RKO (cell line): ENCODE measurements at places on chromosomes 13 and 19.
A peak's percentile ranks its signal among the peaks of the same experiment; 100 is the strongest.

DNA sequence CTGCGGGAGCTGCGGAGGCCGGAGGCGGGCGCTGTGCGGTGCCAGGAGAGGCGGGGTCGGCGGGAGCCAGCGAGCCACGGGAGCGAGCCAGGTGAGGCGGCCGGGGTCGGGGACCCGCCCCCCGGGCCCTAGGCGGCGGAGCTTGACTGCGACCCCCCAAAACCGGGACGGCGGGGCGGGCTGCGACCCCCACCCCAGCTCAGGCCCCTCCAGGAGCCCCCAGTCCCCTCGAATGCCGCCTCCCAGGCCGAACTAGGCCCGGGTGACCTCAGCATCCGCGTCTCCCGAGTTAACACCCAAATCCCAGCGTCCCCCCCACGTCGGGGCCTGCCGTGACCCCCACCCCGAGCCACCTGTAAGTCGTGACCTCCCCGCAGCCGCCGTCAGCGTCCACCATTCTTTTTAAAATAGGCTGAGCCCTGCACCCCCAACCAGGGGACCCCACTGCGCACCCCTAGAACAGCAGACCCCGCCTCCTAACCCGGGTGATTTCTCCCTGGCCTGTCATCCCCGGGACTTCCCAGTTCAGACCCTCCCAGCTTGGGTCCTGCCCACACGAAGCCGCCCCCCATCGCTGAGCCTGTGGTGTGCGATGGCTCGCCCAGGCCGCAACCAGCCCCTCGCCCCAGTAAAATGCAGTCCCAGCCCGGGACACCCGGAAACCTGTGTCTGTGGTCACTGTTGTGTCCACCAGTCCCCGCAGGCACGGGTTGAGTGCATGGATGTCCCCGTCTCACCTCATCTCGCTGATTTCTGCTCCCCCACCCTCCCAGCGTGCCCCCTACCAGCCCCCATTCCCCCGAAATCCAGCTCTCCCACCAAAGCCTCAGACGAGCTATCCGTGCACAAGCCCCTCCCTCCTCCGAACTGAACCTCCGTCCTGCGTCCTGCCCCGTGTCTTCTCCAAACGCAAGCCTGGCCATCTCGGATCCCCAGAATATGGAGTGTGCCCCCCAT lies 551 bp downstream of the FZR1 start:
- no peak for DNase-seq

DNA sequence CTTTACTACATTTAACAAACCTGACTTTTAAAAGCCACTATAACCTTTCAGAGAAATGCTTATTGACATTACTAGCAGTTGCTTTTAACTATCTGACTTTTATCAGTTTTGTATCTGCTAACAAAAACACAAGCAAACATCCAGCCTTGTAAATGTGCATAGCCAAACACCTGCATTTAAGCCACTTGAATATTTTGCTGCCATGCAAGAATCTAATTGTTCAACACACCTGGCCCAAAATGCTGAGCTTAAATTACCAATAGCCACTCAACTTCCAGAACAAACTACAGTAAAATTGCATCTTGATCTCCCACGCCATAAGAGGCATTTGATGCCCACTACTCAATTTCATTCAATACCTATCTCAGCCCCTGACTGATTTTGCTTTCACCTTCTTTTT lies 9.3 kb downstream of the ZIC5 start:
- no peak for DNase-seq

GRCh38 chr13:109428146-109428545 lies 358.2 kb downstream of the IRS2 start:
- DNase-seq: no peak

DNA sequence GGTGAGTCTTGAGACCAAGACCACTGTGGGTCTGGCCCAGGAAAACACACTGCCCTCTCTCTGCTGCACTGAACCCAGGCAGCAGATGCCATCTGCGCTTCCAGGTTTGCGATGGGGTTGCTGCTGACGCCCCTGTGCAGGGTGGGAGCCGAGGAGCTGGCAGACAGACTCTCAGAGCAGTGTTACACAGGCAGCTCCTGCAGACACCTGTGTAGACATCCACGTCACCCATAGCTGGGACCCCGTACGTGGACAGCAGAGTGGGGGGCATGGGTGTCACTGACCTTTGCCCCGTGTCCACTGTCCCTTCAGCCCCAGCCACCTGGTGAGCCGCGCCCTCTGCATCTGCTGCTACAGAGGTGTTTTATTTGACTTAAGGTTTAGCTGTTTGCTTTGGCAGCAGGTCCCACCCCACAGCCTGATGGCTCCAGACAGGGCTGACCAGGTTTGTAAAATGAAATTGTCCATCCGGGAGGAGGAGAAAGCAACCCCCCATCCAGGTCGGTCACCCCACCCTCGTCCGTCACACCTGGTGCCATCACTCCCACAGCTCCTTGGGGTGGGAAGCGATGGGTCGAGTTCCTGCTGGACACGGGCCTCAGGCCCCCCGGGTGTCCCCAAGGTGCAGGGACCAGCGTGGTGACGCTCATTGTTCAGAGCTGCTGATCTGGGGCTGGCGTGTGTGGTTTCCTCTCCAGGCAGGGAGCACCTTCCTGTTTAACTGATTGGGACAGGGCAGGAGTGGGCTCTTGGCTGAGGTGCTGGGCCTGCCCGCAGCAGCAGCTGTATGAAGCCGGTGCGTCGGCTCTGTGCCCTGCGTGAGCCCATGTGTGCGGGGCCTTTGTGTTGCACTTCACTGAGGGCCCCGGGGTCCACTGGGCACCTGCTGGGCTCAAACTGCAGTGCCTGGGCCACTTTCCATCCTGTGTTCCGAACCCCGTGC lies 28.4 kb downstream of the MCF2L start:
- no peak for DNase-seq

GRCh38 chr19:38409631-38410133 lies 6.8 kb downstream of the FAM98C start:
- no peak for DNase-seq

DNA sequence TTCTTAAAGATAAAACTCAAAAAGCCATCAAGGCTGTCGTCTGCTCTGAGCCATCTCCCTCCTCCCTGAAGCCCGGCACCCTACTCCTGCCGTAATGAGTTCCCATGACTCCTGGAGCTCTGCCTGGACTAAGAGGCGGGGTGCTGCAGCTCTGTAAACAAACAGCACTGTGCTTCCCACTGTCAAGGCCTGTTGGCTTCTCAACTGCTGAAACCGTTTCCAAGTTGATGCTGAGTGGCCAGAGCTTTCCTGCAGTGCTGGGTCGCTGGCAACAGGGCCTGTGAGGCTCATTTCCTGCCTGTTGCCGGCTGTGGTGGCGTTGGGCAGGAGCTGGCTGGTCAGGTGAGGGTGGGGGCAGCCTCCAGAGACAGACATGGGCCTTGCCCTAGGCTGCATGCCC lies 26.7 kb upstream of the ISYNA1 start:
- DNase-seq: no peak

DNA sequence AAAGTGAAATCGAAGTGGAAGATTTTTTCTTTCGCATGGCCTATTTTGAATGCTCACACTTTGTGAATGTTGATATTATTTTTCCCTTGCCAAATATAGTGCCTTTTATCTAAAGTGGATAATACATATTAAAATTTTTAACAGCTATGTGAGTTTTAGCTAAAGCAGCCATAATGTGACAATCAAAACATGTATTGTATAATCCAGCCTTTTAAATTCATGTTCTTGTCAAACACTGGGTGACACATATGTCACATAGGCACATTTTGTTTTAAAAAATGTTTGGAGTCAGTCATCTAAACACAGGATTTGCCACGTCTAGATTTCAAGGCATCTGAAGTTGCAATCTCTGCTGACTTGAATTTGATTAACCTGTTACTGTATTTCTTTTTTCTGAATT lies 1256.6 kb downstream of the SLITRK1 start:
- DNase-seq: no peak

DNA sequence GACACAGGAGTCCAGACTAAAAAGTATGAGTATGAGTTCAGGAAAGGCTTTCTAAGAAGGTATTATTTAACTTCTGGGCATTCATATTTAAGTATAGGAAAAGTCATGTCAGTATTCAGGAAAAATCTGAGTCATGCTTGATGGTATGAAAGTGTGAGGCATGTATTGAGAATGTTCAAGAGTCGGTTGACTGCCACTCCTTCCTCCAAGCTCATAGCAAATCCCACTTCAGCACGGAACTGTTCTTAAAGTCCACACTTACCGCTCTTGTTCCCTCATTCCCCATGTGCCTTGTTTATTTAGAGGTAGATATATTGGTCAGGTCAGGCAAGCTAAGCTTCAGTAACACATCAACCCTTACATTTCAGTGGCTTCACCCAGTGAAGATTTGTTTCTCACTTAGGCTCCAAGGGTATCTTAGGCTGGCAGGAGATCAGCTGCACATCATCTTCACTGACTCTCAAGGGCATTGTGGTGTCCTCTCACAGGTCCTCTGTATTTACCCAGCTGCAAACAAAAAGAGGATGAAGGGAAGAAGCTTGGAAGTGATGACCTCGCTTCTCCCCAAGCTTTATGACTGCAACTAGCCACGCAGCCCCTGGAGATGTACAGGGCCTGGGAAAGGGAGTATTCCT lies 1189.2 kb downstream of the EFNB2 start:
- peak; percentile 72 for DNase-seq

GRCh38 chr19:56712611-56713276 lies 41.2 kb upstream of the ZNF835 start:
- DNase-seq: no peak

GRCh38 chr19:2043961-2044708 lies 6.9 kb downstream of the MKNK2 start:
- DNase-seq: no peak

DNA sequence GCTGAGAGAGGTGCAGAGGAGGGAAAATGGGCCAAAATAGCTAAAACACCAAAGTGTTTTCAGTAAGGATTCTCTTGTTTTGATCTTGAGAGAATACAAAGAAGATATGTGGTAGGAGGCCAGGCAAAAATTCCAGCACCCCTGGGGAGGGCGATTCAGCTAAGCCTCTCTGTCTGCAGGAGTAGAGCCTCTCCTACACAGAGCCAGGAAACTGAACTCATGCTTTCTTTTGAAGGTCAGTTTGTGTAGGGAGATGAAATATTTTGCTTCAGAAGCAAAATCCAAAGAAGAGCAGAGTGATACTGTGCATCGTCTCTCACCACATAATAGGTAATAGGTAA lies 565.0 kb downstream of the FGF9 start:
- no peak for DNase-seq

GRCh38 chr19:4977299-4978174 lies 8.6 kb downstream of the KDM4B start:
- DNase-seq: no peak

GRCh38 chr19:940591-941291 lies 14.9 kb downstream of the ARID3A start:
- peak; percentile 54 for DNase-seq

DNA sequence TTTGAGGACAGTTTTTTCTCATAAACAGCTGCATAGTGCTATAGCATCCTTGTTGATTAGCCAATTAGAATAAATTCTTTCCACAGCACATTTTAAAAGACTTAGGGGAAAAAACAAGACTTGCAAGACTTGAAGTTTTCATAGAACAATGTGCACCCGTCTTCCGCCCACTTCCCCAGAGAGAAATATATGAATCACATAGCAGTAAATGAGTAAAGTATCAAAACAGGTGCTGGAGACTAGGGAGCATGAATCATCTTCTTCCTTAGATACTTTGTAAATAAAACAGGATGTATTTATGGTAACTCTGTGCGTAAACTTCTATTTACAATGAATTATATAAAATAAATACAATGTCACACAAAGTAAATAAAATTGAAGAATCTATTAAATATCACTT lies 75.1 kb downstream of the COL4A2 start:
- peak; percentile 65 for DNase-seq

DNA sequence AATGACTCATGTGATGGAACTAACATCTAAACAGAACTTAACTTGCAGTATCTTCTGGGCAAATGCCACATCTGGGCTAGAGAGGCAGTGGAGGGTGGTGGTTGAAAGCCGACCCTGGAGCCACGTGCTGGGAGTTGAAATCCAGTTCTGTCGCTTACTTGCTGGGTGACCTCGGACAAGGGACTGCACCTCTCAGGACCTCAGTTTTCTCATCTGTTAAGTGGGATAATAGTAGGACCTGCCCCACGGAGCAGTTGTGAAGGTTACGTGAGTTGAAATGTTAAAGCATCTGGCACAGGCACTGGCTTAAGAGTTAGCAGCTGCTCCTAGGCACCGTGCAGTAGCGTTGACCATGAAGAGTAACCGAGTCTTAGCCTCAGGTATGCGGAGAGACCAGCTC lies 76.1 kb downstream of the SIPA1L3 start:
- no peak for DNase-seq

- peak; percentile 2 for DNase-seq
Measured at GRCh38 chr13:100789968-100790367, 115.4 kb upstream of the TMTC4 start.

- no peak for DNase-seq
Measured at GRCh38 chr13:96091164-96092117, 1.5 kb downstream of the HS6ST3 start.

DNA sequence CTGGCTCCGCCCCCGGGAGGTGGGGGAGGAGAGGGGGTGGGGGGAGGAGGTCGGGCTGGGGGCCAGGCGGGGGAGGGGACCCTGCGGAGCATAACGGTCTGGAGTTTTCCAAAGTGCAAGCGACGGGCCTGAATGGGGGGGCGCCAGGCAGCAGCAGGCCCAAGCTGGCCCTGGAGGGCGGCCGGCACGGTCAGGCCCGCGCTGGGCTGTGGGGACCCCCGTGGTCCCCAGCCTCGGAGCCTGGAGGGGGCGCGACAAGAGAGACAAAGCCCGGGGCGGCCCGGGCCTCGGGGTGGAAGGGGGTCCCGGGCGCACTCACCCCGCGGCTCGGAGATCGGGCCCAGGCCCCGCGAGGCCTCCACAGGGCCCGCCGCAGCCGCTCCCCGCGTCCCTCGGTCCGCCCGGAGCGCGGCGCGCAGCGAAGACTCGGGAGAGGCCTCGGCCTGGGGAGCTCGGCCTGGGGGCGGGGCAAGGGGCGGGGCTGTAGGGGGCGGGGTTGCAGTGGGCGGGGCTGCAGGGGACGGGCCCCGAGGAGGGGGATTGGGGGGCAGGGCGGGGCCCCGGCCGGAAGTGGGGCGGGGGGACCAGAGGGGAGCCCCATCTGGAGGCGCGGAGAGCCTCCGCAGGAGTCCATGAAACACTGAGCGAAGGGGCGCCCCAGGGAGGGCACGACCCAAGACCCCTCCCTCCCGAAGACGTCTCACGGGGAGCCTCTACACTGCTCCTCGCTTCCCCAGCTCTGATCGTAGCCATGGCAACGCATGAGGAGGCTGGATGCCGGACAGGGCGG lies 47.6 kb downstream of the PTPRS start:
- no peak for DNase-seq

DNA sequence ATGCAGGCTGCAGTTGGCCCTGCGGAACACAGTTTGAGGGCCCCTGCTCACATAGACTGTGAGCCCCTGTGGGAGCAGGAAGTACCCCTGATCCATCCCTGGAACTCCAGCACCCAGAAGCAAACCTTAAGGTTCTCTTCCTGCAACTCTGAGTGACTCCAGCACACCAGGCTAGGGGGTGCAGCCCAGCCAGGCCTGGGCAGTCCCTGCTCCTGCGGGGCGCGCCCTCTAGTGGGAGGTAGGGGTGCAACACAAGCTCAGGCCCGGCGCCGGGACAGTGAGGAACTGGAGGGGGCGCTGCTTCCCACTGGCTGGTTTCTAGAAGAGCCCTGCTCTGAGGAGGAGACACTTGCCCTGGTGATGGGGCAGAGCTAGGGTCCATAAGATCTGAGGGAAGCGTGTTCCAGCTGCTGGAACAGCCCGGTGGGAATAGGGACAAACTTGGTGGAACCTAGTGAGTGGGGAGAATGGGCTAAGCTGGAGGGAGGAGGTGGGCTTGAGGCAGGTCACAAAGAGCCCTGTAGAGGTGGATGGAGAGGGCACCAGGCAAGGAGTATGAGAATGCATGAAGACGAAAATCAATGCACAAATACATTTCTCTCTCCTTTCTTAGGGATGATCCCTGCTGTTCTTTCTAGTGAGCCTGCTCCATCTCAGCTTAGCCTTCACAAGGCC lies 5.0 kb downstream of the ZSCAN5A start:
- DNase-seq: peak; percentile 61

GRCh38 chr13:43057653-43058317 lies 34.4 kb downstream of the DNAJC15 start:
- DNase-seq: no peak
